ENCODE measurements at places on chromosomes 3 and 15.

DNA sequence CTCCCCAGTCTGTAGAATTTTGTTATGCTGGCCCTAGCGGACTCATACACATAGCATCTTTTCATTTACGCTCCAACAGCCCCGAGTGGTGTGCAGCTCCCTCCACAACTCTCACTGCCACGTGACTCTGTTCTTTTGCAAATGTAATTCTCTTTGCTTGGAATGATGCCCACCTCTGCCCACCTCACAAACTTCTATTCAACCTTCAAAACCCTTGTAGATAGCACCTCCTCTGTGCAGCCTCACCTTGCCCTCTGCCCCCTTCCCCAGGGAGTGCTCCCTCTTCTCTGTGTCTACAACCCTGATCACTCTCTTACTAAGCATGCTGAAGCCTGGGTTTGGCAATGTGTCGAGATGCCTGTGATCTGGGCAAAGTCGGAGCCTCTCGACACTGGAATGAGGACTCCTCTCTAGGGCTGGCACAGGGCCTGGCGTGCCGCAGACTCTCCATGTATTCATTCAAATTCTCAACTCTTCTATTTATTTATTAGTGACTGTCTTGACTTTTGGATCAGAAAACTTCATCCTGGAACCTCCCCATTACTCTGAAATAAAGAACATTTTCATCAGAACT lies 73.5 kb downstream of the MGLL start:
- peak; percentile 83 for DNase-seq

DNA sequence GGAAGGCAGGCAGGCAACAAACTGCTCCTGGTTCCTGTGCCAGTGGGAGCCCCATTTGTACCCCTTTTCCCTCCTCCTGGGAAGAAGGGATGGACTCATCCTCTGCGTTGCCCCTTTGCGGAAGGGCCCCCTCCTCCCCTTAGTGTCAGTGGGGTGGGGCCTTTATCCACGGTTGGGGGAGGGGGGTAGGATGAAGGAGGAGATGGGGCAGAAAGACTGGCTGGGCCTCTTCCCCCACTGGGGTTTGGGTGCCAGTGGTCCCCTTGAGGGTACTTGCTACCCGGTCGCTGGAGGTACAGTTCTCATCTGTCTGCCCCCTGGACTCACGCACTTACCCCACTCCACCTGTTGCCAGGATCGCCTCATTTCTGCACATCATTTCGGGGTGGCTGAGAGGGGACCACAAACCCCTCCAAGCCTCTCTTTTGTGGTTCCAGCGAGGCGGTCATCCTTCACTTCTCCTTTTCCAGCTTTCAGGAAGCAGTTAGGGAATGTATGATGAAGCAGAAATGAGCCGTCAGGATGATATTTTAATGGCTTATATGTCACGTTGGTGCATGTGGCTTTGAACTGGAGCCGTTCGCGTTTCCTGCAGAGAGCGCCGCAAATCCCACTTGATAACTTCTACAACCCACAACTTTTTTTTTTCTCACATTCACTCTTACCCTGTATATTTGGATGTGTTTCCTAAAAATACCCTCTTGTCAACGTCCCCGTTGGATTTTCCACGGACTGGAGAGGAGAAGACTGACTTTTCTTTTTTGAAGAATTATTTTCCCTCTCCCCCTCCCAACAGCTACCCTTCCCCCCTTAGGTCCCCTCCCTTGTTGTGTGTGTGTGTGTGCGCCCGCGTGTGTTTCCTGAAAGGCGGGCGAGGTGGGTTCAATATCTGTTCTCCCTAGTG lies at the start of gene ZIC4:
Gene ZIC4, minus strand, starts transcription at position 516 of the 904 bp plus-strand sequence. CDS start 3,746 bp downstream, outside the sequence.
- no peak for DNase-seq

- no peak for DNase-seq
Observed at GRCh38 chr3:852033-852432, 240.8 kb upstream of the CNTN6 start.

DNA sequence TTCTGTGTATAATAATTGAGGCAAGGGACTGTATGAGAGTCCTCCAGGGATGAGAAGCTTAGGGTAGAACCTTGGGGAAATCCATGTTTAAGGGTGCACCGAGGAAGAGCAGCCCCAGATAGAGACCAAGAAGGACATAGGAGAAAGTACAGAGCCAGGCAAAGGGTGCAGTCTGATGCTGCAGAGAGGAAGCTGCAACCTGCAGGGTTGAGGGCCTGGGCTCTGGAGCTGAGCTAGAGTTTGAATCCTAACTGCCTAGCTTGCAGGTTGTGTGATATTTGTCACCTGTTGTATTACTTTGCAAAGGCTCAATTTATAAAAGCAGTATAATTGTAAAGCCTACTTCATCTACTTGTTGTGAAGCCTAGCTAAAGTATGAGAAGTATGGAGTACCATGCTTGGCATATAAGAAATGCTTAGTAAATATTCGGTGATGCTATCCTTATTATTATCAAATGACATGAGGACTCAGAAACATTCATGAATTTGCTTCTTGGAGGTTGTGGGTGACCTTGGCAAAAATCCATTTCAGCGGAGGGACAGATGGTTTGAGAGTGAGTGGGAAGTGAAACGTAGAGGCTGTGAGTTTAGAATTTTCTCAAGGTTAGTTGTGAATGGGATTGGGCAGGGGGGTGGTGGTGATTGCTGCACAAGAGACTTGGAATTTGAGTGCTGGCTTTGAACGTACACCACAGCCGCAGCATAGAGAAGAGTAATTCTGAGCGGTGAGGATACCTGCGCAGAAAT lies 43.8 kb downstream of the PLCL2 start:
- DNase-seq = no peak

GRCh38 chr3:140244893-140245292 lies 309.9 kb downstream of the CLSTN2 start:
- no peak for DNase-seq

GRCh38 chr3:9732080-9732739 lies 675 bp downstream of the BRPF1 start:
- no peak for DNase-seq

GRCh38 chr15:55743729-55744655 lies 1.0 kb upstream of the PRTG start:
- DNase-seq = no peak

DNA sequence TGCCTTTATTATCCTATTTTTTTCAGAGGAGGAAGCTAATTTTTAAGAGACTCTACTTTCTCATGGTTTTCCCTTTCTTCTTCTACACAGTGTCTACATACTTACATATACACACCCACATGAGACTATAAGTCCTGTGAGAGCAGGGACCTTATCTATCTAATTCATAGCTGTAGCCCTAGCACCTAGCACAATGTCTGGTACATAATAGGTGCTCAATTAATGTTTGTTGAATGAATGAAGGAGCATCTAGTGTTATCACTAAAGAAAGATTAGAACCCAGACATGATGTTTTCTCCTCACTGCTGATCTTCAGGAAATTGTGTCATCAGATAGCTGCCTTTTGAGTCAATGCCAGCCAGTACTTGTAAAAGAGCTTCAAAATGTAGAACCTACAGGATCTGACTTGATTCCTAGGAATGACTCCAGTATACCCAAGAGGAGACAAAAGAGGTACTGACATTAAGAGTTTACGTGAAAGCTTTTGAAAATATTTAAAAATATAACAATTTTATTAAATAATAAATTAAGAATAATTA lies 2.5 kb downstream of the SCG5 start:
- DNase-seq = no peak

DNA sequence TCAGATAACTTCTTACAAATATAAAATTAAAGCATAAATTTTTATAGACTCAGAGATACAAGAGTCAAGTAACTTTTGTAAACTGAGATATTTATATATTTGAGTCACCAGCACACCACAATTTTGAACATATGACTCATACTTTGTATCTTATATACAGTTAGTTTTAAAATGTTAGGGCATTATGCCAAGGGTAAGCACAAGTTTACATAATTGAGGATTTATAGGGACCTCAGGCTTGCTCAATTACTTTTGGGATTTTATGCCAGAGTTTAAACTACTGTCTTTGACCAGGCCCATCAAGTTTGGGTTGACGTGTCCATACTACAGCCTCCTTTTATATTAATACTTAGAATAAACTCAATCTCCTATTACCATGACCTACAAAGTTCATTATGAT lies 7.4 kb upstream of the FGF7 start:
- DNase-seq = no peak
